Muscle of back (tissue), 13 donors: ENCODE measurements at places on chromosomes 1 and 21. TPM values are rescaled to one million over a fixed set of nuclear protein-coding genes. Genes with fewer than 3 reads are reported as not detected.
A peak's percentile ranks its signal among the peaks of the same experiment; 100 is the strongest.

Gene EVI5
- 15.4 TPM for polyA plus RNA-seq

Gene CYP4A11
- polyA plus RNA-seq, result not detected

Gene SLX9
- polyA plus RNA-seq, result 15.8 TPM

GRCh38 chr1:107432108-107432507 lies 291.3 kb downstream of the NTNG1 start:
- no peak for DNase-seq

DNA sequence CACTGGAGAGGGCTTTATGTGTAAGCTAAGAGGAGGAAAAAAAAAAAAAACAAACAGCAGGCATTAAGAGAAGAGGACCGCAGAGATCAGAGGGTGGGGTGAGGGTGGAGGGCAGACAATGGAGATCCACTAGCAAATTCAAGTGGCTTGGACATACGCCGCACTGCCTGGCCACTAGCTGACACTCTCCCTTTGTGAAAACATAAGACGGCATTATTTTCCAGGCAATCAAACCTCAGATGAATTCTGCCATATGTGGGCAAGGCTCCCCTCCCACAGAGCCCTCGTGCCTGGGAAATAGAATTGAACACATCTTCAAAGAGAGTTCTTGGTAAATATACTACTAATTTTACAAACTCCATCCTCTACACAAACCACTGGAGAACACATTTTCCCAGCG lies 53.6 kb downstream of the ERG start:
- no peak for DNase-seq

DNA sequence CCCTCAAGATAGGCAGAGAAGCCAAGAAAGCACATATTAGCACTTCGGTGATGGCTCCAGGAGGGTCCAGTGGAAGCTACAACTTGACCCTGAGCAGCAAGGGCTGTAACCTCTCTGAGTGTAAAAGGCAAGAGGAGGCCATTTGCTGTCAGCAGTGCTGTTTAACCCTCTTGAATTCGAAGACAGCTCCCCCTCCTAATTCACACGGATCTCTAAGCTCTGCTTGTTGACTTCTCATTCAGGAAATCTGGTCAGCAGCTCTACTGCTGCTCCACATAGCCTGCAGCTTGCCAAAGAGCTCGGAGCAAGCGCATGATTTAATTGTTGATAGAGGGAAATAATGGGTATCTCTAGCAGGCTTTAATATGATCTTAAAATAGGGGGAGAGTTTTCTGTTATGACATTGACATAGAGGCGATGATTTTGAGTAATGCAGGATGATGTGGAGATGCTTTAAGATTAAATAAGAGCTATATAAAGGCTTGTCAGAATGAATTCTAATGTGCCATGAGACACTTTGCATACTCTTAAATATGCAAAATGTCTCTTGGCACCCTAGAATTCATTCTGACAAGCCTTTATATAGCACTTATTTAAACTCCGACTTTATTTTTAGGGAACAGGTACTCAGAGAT lies 79.4 kb upstream of the USH2A start:
- peak; percentile 2 for DNase-seq

Gene CD160
- 0.50 TPM for polyA plus RNA-seq

- peak; percentile 26 for DNase-seq
Observed at GRCh38 chr1:178172939-178173338, 79.0 kb downstream of the RASAL2 start.

DNA sequence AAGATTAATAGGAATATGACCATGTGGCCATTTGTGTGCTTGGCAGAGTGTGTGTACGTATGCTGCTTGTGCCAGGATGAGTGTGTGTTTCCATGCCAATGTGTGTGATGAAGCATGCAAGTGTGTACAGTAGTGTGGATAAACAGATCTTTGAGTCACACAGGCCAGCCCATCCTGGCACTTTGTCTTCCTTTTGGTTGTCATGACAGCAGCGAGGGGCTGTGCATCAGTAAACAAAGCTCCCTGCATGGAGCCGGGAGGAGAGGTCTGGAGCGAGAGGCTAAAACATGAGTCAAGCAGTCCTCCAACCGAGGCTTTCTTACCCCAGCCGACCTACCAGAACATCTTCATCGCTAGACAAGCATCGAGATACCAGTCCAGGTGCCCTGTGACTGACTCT lies 221.2 kb downstream of the CACNA1E start:
- no peak for DNase-seq

Gene DNM3
- polyA plus RNA-seq, result 3.2 TPM

DNA sequence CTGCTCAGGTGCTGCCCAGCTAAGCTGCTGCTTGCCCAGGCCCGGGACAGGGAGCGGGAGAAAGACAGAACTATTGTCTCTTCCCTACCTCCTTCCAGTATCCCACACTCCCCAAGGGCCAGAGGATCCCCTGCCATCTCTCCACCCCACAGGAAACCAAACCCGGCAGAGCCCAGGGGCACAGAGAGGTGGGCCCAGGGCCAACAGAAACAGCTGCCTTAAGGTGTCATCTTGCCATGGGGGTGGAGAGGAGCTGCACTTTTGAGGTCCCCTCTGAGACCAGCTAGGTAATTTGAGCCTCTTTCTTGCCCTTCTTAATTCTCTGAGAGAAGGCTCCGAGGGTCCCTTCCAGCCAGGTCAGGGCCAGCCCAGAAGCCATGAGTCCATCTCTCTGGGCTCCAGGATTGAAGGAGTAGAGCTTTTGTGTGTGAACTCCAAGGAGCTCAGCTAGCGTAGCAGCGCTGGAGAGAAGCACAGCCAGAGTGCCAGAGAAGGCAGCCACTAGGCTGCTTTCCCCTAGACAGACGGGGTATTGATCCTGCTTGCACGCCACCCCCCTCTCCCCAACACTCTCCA lies 9.7 kb upstream of the GPR61 start:
- peak; percentile 75 for DNase-seq

- no peak for DNase-seq
Observed at GRCh38 chr1:51242546-51242945, 6.5 kb downstream of the RNF11 start.

Gene HNRNPCL2
- not detected for polyA plus RNA-seq

Gene SPATA1
- 0.96 TPM for polyA plus RNA-seq

DNA sequence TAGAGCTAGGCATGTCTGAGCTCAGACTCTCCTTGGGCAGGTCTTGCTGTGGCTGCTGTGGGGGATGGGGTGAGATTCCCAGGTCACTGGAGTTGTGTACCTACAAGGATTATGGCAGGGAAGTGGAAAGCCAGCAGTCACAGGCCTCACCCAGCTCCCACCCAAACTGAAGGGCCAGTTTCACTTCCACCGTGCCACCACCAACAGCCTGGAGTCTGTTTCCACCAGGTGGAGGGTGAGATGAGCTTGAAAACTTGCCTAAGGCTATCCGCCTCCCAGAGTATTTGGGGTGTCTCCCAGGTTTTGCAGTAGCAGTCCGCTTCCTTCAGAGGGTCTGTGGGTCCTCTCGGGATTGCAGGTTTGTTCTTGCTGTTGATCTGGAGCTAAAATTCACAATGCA lies 327.7 kb downstream of the PTPRC start:
- no peak for DNase-seq

DNA sequence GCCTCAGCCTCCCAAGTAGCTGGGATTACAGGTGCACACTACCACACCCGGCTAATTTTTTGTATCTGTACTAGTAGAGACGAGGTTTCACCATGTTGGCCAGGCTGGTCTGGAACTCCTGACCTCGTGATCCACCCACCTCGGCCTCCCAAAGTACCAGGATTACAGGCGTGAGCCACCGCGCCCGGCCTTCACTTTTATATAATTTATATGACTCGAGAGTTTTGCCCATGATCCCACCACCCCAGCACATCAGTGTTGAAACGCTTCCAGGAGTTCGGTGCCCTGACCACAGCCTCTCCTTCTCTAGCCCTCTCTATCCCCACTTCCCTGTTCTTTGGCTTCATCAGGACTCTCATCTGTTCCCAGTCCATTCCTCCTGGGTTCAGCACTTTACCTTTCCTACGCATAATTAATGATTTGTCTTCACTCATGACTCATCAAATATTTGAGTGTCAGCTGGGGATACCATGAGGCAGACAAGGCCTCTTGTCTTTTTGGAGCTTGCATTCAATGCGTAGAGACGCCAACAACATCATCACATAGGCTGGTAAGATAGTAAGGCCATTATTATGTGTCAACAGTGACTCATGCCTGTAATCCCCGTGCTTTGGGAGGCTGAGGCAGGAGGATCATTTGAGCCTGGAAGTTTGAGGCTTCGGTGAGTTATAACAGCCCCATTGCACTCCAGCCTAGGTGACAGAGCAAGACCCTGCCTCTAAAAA lies 1.4 kb downstream of the PMF1 start:
- DNase-seq, result no peak

- peak; percentile 90 for DNase-seq
Observed at GRCh38 chr1:40476924-40477677, at the start of gene ZFP69. TSS of gene ZFP69 (plus strand) at chr1:40477290. CDS start at chr1:40479362, 2,072 bp downstream.

- no peak for DNase-seq
Observed at GRCh38 chr1:11782127-11782708, 20.2 kb downstream of the C1orf167 start.

Gene NR0B2
- not detected for polyA plus RNA-seq

Gene MFAP2
- polyA plus RNA-seq, result 99.9 TPM

Gene GSTM4
- polyA plus RNA-seq, result 22.0 TPM

DNA sequence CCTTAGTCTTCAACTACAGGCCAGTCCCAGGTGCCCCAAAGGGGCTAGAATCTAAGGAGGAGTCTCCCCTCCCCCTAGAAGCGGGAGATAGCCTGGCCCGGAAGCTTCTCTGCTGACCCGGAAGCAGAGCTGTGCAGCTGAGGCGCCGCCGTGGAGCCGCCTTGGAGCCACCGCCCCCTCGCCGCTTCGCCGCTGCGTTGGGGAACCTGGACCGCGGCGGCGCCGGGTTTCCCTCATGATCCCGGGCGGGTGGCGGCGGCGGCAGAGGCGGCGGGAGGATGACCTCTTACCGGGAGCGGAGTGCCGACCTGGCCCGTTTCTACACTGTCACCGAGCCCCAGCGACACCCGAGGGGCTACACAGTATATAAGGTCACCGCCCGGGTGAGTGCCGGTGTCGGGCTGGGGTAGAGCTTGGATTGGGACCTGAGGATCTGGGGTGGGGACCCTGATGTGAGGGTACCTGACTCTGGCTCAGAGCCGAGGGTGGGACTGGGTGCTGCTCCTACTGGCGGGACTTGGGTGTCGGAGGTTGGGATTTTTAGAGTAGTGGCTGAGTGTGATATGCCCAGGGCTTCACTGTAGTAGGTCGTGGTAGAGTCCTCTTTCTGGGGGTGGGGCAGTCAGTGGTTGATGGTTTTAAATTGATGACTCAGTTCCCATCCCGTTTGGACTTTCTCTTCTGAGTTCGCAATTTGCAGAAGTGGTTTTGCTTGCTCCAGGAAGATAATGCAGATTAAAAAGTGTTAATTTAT lies at the start of gene RPS6KC1:
Gene RPS6KC1, plus strand, starts transcription at position 115 of the 754 bp plus-strand sequence. Its CDS starts 164 bp downstream, at position 279.
- peak; percentile 82 for DNase-seq

DNA sequence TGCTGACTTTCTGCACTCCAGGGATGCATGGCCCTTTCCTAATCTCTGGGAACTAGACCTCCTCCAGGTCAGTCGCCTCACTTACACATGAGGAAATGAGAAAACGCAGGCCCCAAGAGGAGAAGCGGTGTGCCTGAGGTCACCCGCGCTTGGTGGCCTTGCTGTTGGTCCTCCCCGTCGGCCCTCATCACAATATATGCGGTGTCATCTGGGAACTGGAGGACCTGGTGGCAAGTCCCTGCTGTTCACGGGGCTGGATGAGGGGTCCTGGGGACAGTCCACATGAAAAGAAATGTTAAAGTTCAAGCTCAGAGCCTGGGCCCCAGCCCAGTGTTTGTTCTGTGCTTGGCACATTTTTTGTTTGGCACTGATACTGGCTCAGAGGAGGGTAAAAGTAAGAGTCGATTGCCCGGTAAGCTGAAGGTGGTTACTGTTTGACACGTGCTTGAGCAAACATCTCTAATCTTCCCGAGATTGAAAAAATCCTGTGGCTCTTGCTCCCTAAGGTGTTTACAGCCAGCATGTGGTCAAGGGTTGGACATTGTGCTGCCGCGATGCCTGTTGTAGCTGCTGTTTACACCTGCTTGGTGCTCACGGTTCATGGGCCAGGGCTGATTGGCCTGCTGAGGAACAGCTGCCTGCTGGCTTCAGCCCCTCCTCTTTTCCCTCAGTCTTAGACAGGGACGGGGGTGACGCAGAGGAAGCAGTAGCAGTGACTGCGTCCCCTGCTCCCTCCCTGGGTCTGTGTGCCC lies 5.2 kb downstream of the COQ8A start:
- DNase-seq, result peak; percentile 25

- peak; percentile 11 for DNase-seq
Observed at GRCh38 chr1:95953015-95953414, 719.0 kb downstream of the RWDD3 start.

Gene PEA15
- polyA plus RNA-seq, result 121 TPM

DNA sequence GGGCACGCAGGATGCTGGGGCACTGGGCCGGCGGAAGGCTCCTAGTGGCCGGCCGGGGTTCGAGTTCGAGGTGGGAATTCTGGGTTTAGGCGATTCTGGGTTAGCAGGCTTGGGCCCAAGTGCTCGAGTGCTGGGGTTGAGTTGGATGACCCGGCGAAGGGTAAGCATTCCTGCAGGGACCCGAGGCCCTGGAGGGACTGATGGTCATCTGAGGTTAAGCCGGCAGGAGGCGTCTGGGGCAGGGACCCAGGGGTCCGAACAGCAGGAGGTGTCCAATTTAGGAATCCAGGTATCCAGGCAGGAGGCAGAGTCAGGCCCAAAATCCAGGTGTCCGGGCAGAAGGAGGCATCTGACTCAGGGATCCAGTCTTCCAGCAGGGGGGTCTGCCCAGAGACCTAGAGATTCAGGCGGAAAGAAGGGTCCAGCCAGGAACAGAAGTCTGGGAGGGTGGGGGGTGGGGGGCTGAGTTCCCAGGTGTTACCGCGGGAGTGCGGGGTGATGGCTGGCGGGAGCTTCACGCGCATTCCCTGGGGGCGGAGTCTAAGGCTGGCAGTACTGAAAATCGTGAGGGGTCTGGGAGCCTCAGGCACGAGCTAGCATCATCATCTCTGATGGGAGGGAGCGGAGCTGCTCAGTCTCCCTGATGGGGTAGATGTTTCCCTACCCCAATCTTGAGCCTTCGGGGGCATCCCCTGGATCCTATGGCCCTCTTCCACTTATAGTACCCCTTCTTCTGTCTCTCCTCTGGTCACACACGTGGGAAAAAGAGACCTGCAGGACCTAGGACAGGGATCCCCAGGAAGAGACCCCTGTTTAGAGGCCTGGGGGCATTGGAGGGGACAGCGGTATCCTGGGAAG lies 585 bp downstream of the GPR3 start:
- no peak for DNase-seq

DNA sequence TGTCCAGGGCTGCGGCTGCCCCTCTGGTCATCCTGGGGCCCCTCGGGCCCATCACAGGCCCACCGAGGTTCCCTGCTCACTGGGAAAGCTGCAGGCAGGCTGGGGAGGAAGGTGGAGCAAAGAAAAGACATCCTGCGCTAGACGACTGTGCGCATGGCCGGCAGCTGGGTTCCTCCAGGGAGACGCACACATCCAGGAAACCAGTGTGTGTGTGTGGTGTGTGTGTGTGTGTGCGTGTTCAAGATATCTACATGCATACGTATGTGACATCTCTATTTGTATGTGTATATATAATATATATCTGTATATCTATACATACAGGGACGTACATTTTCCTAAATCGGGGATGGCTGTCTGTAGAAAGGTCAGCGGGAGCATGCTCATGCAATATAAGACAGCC lies 63.7 kb downstream of the ACOT7 start:
- peak; percentile 56 for DNase-seq

GRCh38 chr1:43472087-43472462 lies 18.3 kb upstream of the HYI start:
- no peak for DNase-seq
